ENCODE measurements at places on chromosomes 2 and 18.

DNA sequence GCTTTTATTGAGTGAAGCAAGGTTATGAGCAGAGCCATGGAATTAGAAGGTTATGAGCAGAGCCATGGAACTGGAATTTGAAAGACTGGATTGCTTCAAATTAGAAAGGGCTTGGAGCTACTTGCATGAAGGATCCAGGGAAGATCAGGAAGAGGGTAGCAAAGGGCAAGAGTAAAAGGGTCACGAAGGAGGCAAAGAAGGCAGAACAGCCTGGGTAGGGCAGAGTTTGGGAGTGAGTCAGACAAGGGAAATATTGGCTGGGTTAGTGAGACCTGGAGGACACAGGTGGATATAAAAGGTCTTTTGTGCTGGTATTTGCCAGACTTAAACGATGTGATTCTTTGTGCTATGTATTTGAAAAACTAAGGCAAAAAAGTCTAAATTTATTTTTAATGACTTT, 65.0 kb downstream of the SEMA4F start:
- no peak for DNase-seq

DNA sequence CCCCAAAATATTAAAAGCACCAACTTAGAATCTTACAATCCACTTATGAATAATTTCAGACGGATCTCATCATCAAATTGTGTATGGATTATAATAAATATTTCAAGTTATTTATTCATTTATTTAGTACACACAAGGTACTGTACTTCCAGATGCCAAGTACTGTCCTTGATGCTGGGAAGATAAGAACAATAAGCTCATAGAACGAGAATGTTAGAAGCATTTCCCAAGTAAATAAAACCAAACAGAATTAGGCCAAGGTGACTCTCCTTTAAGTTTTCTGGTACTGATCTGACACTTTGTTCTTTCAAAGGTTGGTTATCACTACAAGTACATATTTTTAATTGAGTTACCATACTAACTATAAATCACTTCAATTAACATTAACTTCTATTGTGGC, 416.1 kb upstream of the ETAA1 start:
- no peak for DNase-seq

- peak; percentile 53 for DNase-seq
These were observed 38.5 kb downstream of the PNO1 start for GRCh38 chr2:68196120-68196716.

GRCh38 chr2:45190481-45190942, 181.3 kb upstream of the SIX2 start:
- no peak for DNase-seq

DNA sequence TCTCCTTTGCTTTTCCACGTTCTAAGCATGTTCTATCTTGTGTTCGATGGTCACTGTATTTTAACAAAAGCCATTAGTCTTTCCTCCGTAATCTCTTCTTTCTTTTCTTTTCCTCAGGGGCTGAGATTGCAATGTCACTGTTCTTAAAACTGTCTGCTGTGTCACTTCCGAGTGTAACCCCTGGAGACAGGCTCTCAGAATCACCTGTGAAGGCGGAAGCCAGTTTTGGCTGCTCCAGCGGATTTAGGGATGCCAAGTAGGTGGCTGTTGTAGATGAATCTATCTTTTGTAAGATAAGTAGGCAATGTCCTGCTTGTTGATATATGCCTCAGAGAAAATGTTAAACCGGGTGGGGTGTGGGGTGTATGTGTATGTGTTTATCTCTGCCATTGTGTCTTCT, 94.7 kb upstream of the L3MBTL4 start:
- DNase-seq = no peak

All from G401 (cell line).